ENCODE measurements at places on chromosomes 7 and 10.

DNA sequence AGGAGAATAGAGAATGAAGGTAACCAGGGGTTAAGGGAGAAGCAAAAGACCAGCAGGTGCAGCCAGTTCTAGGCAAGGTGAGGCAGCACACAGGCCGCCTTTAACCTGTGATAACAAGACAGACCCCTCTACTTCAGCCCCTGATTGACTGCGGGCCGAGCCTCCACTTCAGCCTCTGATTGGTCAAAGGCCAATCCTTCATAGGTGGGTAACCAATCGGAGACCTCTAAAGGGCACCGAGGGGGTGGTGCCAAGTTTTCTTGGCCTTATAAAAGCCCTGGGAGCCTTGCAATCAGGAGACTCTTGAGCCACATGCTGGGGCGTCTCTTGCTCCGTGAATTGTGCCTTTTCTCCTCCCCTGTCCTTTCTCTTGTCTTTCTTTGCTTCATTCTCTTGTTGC is 98.8 kb downstream of the ELFN1 start:
- DNase-seq, result no peak

GRCh38 chr10:17435187-17435586 is 19.2 kb downstream of the ST8SIA6 start:
- no peak for DNase-seq

DNA sequence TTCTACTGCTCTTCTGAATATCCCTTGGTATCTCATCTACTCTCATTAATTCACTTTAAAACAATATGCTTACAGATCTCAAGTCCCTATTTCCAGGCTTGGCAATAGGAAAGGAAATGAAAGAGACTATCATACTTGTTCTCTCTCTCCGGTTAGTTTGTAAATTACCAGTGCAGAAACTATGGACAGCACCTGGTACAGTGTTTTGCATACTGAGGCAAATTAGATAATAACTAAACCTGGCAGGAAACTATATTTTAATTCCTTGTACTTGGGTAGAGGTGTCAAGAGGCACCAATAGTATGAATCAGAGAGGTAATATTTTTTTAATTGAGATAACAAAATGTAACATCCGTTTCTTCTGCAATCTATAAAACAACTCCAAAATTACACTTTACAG is 97.7 kb upstream of the TMEM196 start:
- DNase-seq, result no peak

DNA sequence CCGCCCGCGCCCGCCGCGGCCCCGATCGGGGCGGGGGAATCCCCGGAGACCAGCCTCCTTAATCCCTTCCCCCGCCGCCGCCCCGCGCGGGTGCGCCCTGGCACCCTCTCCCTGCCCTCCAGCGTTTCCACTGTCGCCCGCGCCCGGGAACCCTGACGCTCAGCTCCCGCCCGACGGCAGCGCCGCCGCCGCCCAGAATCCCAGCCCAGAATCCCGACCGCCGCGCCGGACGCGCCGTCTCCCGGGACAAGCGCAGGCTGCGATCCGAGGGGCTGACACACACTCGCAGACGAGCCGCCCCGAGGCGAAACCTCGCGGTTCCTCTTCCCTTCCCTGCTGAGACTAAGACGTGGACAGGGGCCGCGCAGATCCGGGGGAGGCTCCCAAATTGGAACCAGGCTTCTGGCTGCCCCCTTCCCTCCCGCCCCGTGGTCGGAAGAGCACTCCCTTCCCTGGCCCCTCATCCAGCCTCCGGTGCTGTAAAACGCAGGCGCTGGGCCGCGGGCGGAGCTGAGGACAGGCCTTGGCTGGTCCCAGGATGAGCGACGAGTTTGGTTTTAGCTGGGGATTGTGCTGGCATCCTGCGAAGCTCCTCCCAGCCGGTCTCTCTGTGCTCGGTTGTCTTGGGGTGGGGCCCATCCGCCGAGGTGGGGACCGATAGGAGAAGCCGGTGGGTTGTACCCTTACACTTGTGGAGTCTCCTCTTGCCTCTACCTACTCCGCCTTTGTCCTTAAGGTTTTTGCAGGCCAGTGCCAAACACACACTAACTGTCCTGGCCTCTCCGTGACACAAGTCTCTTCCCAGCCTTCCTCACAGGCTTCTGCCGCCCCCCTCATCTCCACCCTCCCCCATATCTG is 1.1 kb downstream of the MARVELD1 start:
- DNase-seq, result peak; percentile 42

DNA sequence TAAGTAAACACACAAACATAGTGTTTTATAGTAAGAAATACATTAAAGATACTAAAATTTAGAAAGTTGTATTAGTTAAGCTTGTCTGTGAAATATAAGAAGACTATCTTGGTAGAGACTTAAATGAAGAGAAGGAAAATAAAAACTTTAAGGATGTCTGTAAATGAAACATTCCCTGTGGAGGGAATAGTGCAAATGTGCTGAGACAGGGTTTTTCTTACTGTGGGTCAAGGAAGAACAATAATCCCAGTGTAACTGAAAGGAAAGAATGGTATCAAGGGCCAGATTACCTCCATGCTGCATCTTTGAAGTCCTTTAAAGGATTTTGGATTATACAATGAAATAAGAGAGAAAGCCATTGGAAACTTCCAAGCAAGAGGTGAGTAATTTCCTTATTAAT is 547.5 kb upstream of the PCDH15 start:
- no peak for DNase-seq
